Mesothelial cell of epicardium (in vitro differentiated cells): ENCODE measurements at places on chromosomes 6 and 20.

- DNase-seq = no peak
Measured at GRCh38 chr6:144547409-144547808, 262.3 kb downstream of the UTRN start.

DNA sequence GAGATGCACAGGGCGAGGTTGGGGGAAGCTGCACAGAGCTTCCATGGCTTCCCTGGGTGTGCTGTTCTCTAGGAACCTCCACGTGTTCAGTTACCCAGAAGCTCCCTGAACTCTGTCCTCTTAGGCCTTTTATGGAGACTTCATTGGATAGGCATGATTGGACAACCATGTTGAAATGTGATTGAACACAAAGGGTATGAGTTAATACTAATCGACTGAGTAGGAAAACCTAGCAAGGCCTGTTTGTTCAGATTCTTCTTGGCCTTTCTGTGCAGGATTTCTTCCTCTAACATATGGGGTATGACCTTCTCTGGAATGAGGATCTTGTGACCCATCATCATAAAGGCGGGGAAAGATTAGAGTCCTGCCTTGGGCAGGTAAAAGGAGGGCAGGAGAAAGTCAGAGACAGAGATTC, 70.7 kb upstream of the SMIM29 start:
- no peak for DNase-seq

DNA sequence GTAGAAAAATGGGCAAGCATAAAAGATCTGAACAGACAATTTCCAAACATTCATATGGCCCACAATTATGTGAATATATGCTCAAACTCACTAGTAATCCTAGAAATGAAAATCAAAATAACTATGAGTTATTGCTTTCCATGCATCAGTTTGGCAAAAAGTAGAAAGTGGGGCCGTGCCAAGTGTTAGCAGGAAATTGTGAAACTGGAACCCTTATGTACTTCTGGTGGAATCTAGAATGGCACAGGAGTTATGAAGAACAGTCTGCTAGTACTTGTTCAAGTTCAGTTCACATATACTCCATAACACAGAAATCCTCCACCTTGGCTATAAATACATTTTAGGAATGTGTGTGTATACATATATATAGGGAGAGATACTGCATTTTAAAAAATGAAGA, 89.8 kb downstream of the EYA2 start:
- no peak for DNase-seq

DNA sequence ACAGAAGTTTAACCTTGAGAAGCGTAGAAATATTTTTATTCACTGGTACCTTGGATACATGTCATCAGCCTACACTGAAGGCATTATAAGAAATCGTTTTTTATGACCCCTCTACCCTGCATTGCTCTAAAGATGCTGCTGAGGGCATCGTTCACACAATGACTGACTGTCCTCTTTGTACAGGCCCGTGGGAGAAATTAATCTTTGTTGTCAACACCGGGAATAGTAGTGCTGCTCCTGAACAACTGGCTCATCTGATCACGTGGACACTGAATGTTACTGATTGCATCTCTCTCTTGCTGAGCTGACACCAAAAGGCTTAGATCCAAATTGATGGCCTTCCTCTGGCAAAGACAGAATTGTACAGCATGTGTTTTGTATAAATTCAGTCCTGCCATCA, 157.1 kb upstream of the SMLR1 start:
- no peak for DNase-seq

GRCh38 chr6:45916692-45917091, 99.0 kb downstream of the CLIC5 start:
- DNase-seq = no peak

DNA sequence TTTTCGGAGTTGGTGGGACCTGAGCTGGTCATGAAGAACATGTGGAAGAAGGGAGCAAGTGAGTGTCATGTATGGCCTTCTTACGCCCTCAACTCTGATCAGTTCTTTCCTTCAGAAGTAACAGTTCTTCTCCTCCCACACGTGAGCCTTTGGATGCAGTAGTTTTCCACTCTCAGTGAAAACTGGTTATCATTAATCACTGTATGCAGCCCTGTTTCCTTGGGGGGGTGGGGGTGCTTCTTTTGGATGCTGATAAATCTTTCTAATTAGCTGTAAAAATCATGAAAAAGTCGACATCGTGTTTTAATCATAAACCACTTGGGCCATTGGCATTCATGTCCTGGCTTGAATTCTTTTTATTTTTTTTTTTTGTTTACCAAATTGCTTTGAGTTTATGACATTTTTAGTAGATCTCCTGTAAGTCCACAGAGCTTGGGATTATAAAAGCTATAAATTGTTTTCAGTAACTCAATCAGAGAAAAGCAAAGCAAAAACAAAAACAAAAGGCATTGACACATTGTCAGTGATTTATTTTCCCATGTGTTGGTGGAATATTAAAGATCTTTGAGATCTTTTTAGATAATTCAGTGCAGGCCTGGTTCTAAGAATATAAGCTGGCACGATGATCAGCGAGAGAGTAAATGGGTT, 84.8 kb downstream of the TRMT11 start:
- DNase-seq = no peak

GRCh38 chr20:62149532-62150309, 6.2 kb downstream of the SS18L1 start:
- no peak for DNase-seq

DNA sequence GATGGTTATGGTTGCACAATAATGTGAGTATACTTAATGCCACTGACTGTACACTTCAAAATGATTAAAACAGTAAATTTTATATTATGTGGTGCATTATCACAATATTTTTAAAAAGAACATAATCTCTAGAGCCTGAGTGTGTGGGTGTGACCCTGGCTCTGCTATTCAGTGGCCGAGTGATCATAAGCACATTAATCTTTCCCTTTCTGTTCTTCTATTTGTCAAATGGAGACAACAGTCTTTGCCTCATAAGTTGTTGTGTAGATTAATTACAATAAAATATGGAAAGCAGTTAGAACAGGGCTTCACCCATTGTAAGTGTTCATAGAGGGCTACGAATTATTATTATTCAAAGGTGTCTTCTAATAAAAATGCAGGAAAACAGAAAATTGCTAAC, 548.6 kb downstream of the HTR1B start:
- no peak for DNase-seq
